ENCODE measurements at places on chromosomes 6 and 20.
A peak's percentile ranks its signal among the peaks of the same experiment; 100 is the strongest.

- DNase-seq: no peak
Measured at GRCh38 chr6:15335385-15335784, 89.5 kb downstream of the JARID2 start.

- DNase-seq: no peak
Measured at GRCh38 chr20:45487231-45487635, 17.7 kb downstream of the WFDC2 start.

DNA sequence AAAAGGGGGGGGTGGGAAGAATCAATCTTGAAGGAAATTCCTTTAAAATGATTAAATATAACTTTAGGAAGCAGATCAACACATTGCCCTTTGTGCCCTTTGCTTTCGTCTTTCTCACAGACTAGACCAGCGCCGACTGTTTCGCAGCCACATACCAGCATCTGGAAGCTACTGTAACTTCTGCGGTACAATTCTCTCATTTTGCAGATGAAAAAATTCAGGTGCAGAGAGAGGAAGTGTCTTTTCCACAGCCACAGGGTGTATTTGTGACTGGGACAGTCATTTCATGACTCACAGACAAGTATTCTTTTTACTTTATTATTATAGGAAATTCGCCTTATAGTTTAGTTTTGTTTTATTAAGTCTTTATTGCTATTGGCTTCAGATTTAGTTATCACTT, 84.2 kb downstream of the UST start:
- DNase-seq: no peak

DNA sequence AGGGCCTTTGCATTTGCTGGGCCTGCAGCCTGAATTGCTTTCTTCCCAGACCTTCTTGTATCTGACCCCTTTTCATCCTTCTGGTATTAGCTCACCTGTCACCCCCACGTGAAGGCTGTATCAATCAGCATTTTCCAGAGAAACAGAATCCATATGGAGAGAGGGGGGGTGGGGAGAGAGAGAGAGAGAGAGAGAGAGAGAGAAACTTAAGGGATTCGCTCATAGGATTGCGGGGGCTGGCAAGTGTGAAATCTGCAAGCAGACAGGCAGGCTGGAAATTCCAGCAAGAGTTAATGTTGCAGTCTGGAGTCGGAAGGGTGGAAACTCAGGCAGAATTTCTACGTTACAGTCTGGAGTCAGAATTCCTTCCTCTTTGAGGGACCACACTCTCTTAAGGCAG, 410.7 kb upstream of the SULF2 start:
- DNase-seq: no peak

GRCh38 chr6:140434761-140435160, 1060.3 kb upstream of the CITED2 start:
- no peak for DNase-seq

DNA sequence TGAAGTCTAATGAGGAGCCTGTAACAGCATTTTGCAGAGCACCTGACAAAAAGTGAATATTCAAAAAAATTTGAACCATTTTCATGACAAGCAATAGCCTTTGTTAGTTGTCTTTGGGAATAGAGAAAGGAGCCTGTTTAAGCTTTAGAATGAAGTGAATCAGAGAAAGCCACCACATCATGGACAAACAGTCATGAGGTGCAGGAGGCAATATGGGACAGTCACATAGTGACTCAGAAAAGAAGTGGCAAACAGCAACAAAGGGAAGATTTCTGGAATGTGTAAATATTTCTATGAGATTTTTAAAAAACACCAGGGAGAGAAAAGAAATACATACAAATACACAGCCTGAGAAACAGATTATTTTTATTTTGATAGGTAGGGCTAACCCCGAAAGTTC, 6.6 kb downstream of the KLHL31 start:
- no peak for DNase-seq

- peak; percentile 71 for DNase-seq
Measured at GRCh38 chr6:145789443-145789842, 25.2 kb downstream of the FBXO30 start.

- peak; percentile 91 for DNase-seq
Measured at GRCh38 chr20:64255361-64256281, at the start of gene PCMTD2. Gene PCMTD2, plus strand, starts transcription at chr20:64255748. Its CDS starts 4,218 bp downstream, at chr20:64259966.

- no peak for DNase-seq
Measured at GRCh38 chr20:53215166-53215565, 243.0 kb downstream of the TSHZ2 start.

DNA sequence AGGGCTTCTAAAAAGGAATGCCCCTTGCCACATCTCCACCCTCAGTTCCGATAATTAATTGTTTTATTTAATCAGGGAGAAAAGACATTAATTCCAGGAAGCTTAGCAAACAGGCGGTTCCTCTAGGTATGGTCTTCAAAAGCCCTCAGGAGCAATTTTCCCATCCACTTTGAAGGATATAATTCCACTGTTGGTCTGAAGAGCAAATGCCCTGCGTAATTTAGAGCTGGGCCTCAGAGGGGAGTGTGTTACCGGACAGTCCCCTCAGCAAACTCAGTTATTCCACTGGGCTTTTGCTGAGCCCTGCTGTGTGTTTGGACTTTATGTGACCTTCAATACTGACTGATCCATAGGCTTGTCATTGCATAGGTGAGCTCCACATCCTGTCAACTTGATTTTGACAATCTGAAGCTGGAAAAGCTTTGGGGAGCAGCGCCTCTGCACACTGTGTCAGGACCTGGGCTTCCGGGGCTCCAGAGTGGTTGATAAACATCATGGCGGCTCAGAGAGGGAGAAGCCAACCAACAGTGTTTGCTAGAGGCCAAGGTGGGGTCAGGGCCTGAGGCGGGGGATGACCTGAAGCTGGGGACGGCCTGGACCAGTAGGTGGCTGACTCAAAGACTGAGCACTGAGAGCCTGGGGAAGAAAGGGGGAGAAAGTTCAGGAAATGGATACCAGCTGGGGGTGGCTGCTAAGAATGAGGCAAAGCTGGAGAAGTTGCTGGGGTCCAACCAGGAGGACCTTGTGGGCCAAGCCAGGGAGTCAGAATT, 43.5 kb downstream of the PPP1R14C start:
- no peak for DNase-seq

DNA sequence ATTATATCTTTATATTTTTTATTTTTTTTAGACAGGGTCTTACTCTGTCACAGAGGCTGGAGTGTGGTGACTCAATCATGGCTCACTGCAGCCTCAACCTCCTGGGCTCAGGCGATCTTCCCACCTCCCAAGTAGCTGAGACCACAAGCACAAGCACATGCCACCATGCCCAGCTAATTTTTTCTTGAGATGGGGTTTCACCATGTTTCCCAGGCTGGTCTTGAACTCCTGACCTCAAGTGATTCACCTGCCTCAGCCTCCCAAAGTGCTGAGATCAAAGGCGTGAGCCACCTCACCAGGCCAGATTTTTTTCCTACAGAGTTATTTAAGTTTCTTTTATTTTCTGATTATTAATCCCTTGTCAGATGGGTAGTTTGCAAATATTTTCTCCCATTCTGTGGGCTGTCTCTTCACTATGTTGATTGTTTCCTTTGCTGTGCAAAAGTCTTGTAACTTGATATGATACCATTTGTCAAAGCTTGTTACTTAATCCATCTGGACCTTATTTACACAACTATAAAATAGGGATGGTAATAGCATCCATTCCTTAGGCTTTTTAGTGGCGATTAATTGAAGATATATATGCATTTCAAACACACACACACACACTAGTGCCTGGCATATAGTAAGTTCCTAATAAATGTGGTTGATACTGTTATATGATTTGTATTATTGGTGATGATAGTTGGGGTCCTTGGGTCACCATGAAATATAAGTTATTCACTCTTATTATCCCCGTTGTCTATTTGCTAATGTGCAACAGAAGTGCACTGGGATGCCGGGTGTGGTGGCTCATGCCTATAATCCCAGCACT, 187.1 kb downstream of the BCAS1 start:
- no peak for DNase-seq

- peak; percentile 7 for DNase-seq
Measured at GRCh38 chr6:96836631-96837080, 621 bp downstream of the GPR63 start.

DNA sequence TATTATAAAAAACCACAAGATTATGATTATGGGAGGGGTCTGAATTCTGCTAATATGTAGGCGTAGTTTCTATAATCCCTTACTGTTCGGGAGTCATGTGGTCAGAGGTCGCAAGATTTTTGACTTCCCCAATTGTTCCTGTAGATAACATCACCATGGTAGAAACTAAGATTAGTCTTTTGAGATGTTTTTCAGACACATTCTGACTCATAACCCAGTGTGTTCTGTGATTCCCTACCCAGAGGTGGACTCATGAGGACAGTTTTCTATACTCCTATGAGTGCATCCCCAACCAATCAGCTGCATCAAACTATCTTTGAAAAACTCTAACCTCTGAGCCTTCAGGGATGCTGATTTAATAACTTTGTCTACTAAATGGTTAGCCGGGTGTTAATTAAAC, 175.5 kb downstream of the RFPL4B start:
- DNase-seq: no peak

DNA sequence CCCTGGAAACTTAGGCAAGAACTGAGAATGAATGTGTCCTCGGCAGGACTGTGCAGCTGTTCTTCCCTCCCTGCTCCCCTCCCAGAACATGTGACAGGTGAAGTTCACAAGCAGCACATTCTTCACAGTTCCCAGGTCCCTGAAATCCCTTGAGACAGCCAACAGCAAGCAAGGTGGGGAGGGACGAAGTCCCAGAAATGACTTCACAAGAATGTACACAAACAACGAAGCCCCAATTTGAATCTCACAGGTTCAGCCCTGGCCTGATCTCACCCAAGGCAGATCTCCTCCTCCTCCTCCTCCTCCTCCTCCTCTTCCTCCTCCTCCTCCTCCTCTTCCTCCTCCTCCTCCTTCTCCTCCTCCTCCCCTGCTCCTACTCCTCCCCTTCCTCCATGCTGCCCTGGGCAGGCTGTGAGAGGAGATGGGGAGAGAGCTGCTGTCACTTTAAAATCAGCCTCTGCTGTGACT, 32.4 kb downstream of the WRNIP1 start:
- DNase-seq: no peak

DNA sequence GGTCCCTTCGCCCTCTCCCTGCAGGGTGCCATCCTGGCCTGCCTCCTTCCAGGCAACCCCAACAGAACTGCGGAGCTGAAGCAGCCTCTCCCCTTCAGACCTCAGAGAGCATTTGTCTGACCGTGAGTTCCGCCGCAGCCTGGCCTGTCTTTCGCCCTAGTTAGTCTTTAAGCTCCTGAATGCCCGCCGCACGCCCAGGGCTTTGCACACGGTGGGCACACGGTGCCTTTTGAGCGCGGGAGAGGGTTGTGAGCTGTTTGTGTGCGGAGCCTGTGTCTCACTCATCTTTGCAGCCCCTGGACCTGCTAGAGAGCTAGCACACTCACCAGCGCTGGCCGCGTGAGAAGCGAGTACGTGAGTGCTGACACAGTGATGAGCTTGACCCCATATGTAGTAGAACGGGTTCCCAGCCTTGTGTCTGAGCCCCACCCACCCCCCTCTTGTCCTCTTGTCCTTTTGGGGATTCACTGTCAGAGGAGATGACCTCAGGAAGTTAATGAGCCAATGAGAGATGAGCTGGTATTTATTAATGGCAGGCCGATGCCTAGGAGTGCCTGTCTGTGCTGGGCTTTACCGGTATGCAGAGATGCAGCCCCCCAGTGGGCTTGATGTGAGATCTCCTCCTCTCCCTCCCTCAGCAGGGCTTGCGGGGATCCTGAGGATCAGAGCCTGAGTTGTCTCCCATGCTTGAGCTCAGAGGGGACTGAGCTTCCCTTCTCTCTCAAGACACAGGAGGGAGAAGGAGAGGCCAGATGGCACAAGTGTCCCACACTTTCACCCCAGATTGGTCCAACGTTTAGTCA, 249.2 kb downstream of the FARS2 start:
- DNase-seq: no peak

DNA sequence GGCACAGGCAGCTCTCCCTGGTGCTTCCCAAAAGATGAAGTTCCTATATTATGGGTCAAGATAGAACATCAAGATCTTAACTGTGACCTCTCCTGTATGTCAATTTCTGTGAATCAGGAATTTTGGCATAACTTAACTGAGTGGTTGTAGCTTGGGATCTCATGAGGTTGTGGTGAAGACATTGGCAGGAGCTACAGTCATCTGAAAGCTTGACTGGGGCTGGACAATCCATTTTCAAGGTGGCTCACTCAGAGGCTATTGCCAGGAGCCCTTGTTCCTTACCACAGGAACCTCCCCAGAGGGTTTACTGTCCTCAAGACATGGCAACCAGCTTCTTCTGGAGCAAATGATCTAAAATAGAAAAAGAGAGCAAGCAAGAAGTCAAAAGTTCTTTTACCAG, 252.2 kb downstream of the ADGB start:
- DNase-seq: no peak

- peak; percentile 82 for DNase-seq
Measured at GRCh38 chr6:113642714-113643406, 214.3 kb upstream of the MARCKS start.

- no peak for DNase-seq
Measured at GRCh38 chr6:163777716-163778115, 363.2 kb downstream of the QKI start.

DNA sequence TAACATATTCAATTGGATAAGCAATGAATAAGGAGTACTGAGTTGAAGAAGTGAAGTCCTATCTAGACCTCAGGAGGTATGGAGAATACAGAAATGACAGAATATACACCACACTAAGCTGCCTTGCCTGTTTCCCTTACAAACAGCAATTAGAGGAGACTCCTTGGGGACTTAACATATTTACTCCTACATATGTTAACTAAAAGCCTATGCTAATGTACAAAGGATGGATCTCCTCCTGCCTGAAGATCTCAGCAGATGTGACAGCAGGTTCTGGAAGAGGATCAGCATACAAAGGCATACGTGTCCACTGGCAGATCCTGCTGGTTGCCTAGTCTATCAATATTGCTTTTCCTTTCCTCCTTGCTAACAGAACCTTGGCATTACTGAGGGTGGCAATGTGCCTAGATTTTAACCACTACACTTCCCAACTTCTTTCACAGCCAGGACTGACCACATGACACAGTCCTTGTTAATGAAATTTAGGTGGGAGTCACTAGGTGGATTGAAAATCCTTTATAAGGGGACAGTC, 29.6 kb downstream of the PRKN start:
- no peak for DNase-seq

GRCh38 chr20:63697868-63698545, 1.6 kb downstream of the TNFRSF6B start:
- peak; percentile 61 for DNase-seq

DNA sequence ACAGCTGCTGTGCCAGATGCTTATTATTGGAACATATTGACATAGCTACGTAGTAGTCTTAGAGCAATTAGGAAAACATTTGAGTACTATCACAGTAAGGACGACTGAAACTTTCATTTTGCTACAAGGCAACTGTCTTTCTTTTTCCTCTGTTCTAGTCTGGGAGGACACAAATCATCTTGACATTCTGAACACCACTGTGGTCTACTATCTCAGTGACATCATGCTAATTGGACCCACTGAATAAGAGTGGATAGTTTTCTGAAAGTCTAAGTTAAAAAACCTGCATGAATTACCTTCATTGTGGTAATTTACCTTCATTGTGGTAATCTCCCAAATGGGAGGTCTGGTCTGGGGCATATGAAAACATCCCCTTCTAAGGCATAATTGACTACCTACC, 163.3 kb upstream of the MOCS1 start:
- no peak for DNase-seq

DNA sequence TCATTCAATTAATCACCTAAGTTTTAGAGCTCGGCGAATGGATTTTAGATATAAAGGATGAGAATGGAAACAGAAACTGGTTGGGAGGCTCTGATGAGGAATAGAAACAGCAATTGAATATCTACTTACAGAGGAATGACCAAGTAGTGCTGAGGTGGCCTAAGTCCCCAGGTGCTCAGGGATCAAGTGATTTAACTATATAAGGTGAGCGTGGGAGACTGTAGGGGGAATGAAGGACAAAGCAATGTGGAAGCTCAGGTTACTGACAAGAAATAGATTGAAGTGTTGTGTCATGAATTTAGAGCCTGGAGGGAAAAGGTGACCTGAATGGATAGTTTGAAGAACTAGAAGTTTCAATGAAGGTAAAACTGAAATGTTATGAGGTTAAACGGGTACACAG, 495.4 kb upstream of the SOX4 start:
- DNase-seq: no peak

Measured in BE2C (cell line).